Right lung (tissue), 10 donors: ENCODE measurements at places on chromosomes 2 and 18. TPM values are rescaled to one million over a fixed set of nuclear protein-coding genes. Genes with fewer than 3 reads are reported as not detected.

- no peak for DNase-seq
These were observed 86.7 kb downstream of the EPAS1 start for GRCh38 chr2:46383784-46384456.

DNA sequence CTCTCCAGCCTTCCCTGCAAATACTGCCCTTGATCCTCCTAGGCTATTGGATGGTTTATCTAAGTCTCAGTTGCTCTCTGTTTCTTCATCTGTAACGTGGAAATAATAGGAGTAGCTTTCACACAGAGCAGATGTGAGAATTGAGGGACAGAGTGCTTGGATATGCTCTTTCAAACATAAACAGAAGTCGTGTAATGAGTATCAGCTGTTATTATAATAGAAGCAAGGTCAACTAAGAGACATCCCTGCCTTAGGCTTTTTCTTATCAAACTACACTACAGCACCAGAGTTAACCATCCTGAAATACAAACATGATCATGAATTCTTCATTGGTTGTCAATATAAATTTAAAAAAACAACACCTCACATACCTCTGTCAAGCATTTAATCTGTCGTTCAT, 138.2 kb downstream of the DOK6 start:
- DNase-seq, result no peak

GRCh38 chr2:3423492-3424170, 44.1 kb downstream of the TRAPPC12 start:
- no peak for DNase-seq

HOXD13 gene
- polyA plus RNA-seq, result not detected

KCNF1 gene
- 1.5 TPM for polyA plus RNA-seq

PLGLB1 gene
- 11.4 TPM for polyA plus RNA-seq

- no peak for DNase-seq
These were observed 599.3 kb upstream of the ZEB2 start for GRCh38 chr2:145119225-145119624.

DNA sequence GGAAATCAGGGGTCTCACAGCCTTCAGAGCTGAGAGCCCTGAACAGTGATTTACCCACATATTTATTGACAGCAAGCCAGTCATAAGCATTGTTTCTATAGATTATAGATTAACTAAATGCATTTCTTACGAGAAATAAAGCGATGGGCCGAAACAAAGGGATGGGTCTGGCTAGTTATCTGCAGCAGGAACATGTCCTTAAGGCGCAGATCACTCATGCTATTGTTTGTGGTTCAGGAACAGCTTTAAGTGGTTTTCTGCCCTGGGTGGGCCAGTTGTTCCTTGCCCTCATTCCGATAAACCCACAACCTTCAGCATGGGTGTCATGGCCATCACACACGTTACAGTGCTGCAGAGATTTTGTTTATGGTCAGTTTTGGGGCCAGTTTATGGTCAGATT, 36.4 kb downstream of the TANC1 start:
- no peak for DNase-seq

DNAH6 gene
- polyA plus RNA-seq, result 3.0 TPM

DNA sequence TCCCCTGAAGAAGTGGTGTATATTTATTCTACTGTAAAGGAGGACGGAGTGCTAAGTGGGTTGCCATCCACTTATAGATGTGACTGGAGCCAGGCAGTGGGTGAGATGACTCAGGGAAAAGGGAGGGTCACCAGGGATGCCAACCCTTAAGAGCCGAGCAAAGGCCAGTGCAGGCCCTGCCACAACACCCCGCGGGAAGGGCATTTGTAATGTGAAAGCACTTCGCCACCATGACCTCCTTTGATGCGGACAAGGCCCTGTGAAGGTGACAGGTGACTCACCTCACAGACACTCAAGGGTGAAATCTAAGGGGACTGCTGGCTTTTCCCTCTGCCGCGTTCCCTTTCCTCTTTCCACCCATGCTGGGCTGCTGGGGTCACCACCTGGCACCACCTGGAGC, 50.2 kb upstream of the MRPL33 start:
- DNase-seq, result no peak

GRCh38 chr2:183678908-183679307, 554.7 kb downstream of the NUP35 start:
- DNase-seq, result no peak

DNA sequence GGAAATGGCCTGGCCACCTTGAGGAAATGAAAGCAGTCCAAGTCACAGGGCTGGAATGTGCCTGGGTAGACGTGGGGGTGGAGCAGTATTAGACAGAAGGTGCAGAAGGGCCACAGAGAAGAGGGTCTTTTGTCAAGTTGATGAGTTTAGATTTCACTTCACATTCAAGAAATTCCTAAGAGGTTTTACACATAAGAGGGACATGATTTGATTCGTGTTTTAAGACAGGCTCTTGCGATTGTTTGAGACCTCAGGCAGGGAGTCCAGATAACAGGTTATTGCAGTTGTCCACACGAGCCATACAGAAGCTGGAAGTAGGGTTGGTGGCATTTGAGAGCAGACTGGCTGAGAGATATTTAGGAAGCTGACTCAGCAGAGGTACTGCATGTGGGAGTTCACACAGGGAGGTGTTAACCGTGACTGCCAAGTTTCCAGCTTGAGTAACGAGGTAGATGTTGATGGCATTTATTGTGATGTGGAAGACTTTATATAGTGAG, 64.6 kb downstream of the NEB start:
- DNase-seq, result no peak

DNA sequence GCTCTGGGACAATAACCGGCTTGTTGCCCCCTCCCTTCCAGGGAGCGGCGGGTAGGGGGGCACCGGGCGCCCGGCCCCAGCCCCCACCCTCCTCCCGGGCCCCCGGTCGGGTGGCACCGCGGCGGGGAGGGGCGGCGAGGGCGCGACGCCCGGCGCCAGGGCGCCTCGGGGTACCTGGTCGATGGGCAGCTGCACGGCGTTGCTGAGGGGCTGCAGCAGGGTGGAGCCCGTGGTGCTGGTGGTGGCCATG, 193 bp downstream of the MBOAT2 start:
- DNase-seq, result no peak

- no peak for DNase-seq
These were observed 478.3 kb downstream of the FBXO15 start for GRCh38 chr18:73669297-73669696.

- DNase-seq, result no peak
These were observed 114.5 kb downstream of the RGPD3 start for GRCh38 chr2:106353676-106354075.

CERS6 gene
- 23.8 TPM for polyA plus RNA-seq
